Calu3 (cell line): ENCODE measurements at places on chromosomes 16 and 17.

- DNase-seq, result peak; percentile 57
Observed at GRCh38 chr16:86261379-86261778, 248.9 kb upstream of the FOXF1 start.

DNA sequence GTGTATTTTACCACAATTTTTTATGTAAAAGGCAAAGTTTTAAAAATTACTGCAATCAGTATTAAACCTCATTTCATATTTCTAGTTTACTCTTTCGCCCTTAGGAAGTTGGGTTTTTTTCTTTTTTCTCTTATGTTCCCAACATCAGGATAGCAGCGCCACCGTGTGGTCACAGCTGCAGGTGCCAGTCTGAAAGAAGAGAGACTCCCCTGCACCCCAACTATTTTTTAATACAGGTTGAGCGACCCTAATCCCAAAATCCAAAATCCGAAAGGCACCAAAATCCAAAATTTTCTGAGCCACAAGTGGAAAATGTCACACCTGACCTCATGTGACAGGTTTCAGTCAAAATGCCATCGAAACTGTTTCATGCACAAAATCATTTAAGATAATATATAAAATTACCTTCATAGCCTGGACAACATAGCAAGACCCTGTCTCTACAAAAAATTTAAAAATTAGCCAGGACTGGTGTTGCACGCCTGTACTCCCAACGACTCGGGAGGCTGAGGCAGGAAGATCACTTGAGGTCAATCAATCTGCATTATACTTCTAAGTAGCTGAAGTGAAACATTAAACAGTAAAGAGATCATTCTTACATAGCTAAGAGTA, 21.8 kb upstream of the ASGR2 start:
- peak; percentile 63 for DNase-seq

- DNase-seq, result no peak
Observed at GRCh38 chr16:11871193-11871592, 19.9 kb upstream of the RSL1D1 start.

- no peak for DNase-seq
Observed at GRCh38 chr17:82193520-82194220, 19.0 kb downstream of the CCDC57 start.

GRCh38 chr16:46747777-46748651, at the start of gene MYLK3:
MYLK3 (minus strand) TSS chr16:46748344; CDS start chr16:46748193, 151 bp downstream.
- no peak for DNase-seq

DNA sequence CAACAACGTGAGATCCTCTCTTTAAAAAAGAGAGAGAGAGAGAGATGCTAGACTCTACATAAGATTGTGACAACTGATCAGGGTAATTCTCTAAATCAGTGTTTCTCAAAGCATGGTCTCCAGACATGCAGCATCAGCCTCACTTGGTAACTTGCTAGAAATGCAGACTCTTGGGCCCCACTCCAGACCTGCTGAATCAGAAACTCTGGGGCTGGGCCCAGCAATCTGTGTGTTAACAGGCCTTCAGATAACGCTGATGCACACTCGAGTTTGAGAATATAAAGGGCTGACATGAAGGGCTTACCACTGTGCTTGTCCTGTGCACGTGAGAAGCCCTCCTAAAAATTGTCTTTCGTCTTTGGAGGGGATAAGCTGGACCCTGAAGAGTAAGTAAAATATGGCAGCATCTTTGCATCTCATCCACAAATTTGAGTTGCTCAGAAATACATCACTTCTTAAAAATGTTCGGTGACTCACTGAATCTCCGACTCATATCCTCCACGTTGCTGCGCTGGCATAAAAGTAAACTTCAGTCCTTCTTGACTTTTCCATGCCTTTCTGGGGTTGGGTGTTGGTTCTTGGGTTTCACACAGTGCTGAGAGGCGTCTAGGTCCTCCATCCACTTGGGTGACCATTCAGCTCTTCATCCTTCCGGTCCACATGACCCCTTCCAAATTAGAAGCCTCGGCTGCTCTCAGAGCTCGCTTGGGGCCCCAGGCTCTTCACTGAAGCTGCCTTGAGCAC, 26.1 kb upstream of the KDM8 start:
- DNase-seq, result no peak

GRCh38 chr16:46586011-46586577, 35.1 kb downstream of the SHCBP1 start:
- no peak for DNase-seq

- DNase-seq, result no peak
Observed at GRCh38 chr16:78140818-78141466, 41.5 kb downstream of the WWOX start.

DNA sequence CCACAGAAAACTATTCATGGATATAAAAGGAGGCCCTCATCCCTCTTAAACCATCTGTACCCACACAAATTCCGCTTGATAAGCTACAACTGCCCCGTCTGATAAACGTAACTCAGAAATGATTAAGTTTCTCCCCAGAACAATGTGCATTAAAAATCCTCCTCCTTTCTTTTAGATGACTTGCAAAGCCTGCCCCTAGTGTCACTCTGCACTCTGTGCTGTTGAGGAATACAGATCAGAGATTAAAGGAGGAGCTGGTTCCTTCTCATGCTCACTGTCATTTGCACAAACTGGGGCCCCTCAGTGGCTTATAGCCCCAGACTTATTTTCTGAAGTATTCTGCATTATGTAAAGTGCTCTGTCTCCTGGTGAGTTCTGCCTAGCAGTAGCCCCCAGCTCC, 33.3 kb downstream of the CDRT15 start:
- no peak for DNase-seq

DNA sequence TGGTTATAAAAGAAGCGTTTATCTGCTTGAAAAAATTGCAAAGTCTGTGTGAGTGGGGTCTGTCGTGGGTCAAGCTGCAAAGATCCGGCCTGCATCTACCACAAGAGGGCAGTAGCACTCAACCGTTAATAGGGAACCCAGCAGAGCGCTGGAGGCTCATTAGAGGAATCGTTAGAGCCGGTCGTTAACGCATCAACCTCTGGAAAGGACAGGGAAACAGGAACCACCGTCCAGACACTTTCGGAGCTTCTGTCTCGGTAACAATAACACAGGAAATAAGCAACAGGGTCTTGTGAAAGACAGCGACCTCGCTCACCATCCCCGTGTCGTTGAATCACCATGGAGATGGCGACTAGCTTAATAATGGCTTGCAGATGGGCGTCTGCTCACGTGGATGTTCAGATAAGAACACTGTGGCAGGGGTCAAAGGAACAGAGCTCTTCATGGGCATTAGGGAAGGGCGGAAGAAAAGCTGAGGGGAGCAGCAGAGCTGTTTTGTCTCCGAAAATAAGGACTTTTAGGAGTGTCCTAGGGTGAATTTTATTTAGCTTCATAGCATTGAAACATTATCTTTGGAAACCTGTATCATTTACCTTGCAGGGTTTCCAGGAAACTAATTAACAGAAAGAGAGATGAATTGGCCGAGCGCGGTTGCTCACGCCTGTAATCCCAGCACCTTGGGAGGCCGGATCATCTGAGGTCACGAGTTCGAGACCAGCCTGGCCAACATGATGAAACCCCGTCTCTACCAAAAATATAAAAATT, 11.9 kb upstream of the NSRP1 start:
- peak; percentile 72 for DNase-seq

GRCh38 chr17:35132816-35133550, 9.1 kb downstream of the NLE1 start:
- no peak for DNase-seq

DNA sequence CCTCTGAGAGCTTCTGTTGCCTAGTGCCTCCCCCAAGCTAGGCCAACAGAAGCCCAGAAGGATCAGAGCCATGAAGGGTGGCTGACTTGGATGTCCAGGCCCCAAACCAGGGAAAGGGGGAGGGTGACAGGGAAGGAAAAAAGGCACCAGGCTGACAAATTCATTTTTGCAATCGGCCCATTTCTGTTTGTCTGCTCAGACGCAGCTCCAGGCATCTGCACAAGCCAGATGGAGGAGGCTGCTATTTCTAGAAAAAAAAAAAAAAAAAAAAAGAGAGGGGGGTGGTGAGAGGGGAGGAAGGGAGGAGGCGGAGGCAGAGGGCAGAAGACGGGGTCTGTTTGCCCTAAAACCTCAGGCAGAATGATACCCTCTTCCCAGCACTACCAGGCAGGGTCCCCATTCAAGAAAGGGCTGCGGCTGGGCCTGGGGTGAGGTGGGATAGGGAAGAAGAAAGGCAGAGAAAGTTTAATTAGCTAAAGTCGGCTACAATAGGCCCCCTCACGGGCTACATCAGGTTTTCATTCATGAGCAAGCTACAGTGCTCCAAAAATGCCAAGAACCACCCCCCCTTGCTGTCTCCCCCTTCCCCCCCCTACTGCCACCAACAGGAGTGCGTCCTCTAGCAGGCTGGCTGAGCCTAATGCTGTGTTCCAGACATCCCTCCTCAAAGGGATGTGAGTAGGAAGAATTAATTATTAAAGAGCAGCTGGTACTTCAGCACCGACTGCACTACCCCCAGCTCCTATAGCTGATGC, 2.4 kb downstream of the HDAC5 start:
- no peak for DNase-seq

DNA sequence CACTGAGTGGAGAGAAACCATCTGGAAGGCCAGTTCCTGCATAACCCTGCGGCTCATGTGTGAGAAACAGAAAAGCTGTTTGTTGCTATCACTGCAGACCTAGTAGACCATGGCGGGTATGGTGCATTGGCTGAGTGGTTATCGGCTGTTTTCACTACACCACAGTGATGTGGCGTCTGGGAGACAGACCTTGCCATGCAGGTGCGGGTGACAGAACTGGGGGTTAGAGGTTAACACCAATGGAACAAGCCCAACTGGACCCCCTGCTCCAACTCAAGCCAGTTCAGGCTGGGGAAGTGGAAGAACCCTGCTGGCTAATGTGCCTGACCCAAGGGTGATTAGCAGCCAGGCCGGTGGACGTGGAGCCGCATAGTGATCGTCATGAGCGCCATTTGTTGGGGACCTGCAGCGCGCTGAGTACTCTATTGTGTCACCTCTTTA, 91.9 kb downstream of the IRF8 start:
- no peak for DNase-seq

DNA sequence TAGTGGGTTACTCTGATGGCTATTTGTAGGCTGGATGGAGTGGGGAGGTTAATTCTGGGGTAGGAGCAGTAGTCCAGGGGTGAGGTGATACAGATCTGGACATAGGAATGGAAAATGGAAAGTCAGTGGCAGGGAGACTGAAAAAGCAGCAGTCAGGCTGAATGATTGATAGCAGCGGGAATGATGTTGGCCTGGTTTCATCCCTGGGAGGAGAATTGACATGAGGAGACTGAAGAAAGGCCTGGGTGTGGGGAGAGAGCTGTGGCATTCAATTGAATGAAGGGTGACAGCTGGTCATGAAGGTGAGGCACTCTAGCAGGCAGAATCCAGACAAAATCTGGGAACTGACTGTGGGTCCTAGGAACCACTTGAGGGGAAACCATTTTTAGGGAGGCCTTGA, 34.7 kb upstream of the CLEC18A start:
- DNase-seq, result no peak

GRCh38 chr16:57959121-57959520, 11.8 kb downstream of the CNGB1 start:
- no peak for DNase-seq

GRCh38 chr17:1228781-1229348, 41.4 kb upstream of the BHLHA9 start:
- DNase-seq, result no peak

- no peak for DNase-seq
Observed at GRCh38 chr17:3982541-3983017, 18.3 kb upstream of the ATP2A3 start.

DNA sequence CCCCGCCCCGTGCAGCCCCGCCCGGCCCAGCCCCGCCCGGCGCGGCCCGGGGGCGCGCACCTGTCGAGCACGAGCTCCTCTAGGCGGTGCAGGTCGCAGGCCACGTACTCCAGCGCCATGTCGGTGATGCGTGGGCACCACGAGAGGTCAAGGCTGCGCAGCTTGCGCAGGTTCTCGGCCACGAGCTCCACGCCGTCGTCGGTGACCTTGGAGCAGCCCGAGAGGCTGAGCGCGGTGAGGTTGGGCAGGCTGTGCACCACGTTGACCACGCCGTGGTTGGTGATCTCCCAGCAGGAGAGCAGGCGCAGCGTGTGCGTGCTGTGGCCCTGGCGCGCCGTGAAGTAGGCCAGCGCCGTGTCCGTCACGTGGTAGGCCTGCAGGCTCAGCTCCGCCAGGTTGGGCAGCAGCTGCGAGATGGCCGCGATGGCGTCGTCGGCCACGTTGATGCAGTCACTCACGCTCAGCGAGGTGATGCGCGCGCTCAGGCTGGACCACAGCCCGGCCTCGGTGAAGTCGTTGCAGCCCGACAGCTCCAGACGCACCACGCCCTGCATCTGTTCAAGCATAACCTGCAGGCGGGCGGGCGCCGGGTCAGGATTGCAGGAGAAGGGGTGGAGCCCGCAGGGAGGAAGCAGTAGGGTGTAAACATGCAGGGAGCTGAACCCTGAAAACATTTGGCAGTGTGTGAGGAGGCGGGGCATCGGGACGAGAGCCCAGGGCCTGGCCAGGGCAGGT, 5.3 kb upstream of the WDR24 start:
- peak; percentile 60 for DNase-seq

DNA sequence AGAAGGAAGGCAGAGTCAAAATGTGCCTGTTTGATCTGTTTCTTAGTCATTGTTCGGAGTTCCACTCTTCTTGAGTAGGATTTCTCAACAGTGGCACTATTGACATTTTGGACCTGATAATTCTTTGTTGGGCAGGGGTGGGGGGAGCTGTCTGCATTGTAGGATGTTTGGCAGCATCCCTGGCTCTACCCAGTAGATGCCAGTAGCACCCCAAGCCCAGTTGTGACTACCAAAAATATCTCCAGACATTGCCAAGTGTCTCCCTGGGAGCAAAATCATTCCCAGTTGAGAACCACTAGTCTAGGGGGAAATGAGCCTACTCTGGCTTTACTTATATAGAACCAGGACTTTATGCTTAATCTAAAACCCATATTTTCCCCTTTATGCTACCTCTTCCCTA, 1.1 kb upstream of the GFOD2 start:
- DNase-seq, result no peak

GRCh38 chr17:48718761-48719641, 3.3 kb downstream of the PRAC1 start:
- DNase-seq, result no peak

DNA sequence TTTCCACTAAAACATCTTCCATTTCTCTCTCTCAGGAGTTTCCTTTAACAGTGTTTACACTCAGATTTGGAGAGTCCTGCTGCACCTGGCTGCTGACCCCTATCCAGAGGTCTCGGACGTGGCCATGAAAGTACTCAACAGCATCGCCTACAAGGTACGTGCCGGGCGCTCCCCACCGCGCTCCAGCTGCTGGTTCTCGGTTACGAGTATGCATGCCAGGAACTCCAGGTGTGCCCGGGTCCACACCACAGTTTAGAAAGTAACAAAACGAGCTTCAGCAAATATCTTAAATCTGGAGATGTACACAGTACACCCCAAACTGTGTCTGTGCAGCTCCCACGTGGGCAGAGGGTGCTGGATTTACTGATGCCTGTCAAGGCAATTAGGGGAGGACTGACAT, 82.9 kb upstream of the CHMP6 start:
- no peak for DNase-seq

GRCh38 chr17:12545877-12546513, 119.7 kb upstream of the MYOCD start:
- peak; percentile 43 for DNase-seq

DNA sequence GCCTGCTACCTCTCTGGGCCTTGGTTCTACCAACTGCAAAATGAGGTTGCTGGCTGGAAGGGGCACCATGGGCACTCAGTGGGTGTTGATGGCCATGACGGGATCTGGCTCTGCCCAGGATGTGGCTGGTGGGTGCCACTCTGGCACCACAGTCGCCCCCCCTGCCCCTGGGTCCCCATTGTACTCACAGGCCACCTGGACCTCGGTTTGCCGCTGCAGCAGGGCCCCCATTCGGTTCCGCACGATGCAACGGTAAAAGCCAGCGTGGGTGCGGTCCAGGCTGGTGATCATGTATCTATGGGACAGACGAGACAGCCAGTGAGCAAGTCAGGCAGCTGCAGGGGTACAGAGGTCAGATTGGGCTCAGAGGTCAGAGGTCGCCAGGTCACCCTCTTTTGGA, 160.1 kb upstream of the CDC42EP4 start:
- DNase-seq, result no peak
